ENCODE measurements at places on chromosomes 6 and 20.

DNA sequence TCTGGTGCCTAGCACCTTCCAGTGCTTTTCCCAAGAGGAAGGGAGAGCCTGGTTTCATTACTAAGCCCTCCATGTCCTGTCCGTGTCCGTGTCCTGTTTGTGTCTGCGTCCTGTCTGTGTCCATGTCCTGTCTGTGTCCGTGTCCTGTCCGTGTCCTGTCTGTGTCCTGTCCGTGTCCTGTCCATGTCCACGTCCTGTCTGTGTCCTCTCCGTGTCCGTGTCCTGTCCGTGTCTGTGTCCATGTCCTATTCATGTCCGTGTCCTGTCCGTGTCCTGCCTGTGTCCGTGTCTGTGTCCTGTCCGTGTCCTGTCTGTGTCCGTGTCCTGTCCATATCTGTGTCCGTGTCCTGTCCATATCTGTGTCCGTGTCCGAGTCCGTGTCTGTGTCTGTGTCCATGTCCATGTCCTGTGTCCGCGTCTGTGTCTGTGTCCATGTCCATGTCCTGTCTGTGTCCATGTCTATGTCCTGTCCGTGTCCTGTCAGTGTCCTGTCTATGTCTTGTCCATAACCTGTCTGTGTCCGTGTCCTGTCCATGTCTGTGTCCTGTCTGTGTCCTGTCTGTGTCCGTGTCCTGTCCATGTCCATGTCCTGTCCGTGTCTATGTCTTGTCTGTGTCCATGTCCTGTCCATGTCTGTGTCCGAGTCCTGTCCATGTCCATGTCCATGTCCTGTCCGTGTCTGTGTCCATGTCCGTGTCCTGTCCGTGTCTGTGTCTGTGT is 54.4 kb upstream of the BHLHE23 start:
- DNase-seq: no peak

DNA sequence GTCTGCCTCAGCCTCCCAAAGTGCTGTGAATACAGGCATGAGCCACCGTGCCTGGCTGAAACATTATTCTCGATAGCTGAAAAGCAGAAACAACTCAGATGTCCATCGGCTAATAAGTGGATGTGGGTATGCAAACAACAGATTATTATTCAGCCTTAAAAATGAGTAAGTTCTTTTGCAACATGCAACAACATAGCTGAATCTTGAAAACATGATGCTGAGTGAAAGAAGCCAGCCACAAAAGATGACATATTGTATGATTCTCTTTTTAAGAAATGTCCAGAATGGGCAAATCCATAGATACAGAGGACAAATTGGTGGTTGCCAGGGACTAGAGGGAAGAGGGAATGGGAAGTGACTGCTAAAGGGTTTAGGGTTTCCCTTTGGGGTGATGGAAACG is 61.7 kb downstream of the RIOK1 start:
- DNase-seq: no peak

- no peak for DNase-seq
Measured at GRCh38 chr20:63651942-63652191, 1.4 kb downstream of the STMN3 start.

- no peak for DNase-seq
Measured at GRCh38 chr6:68653706-68654089, 18.6 kb downstream of the ADGRB3 start.

GRCh38 chr6:105573556-105573955 is 170.7 kb upstream of the PREP start:
- DNase-seq: no peak

DNA sequence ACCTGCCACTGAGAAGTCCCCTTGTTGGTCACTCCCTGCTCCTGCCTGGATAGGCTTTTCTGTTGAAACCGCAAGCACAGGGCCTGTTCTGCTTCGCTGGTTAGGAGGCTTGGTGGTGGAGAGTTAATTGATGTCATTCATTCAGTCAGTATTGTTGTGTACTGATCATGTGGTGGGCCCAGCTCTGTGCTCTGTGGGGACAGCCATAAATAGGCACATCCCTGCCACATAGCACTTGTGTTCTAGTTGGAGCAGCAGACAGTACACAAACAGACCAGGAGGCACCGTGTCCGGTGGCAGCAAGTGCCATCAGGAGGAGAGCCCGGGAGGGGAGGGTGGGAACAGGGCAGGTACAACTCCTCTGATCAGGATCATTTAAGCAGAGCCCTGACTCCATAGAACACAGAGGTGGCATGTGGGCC is 155.2 kb upstream of the INSM1 start:
- DNase-seq: no peak

GRCh38 chr6:97361286-97361685 is 78.3 kb upstream of the MMS22L start:
- no peak for DNase-seq

All from midbrain (tissue), 1 donor.